ENCODE measurements at places on chromosomes 1 and 21. TPM values are rescaled to one million over a fixed set of nuclear protein-coding genes. Genes with fewer than 3 reads are reported as not detected.

- DNase-seq = no peak
- no peak overlapping the region for H3K27ac ChIP-seq
- peaks cover 20% of the 10 kb centered on the region for H3K36me3 ChIP-seq
- H3K4me3 ChIP-seq = no peak overlapping the region
Observed at GRCh38 chr1:88783145-88783544, 99.1 kb downstream of the PKN2 start.

Gene RGS5
- 3.7 TPM for total RNA-seq

- peaks cover 71% of the 10 kb centered on the region for H3K4me1 ChIP-seq
- no peaks in the 10 kb centered on the region for H3K27me3 ChIP-seq
- peak overlapping the region; percentile 98 for H3K27ac ChIP-seq
- DNase-seq = peak; percentile 30
Observed at GRCh38 chr1:154607106-154607608, 829 bp downstream of the ADAR start.

- H3K27me3 ChIP-seq = no peaks in the 10 kb centered on the region
- H3K4me1 ChIP-seq = no peaks in the 10 kb centered on the region
- H3K27ac ChIP-seq = no peak overlapping the region
Observed at GRCh38 chr1:230696218-230696617, 17.7 kb downstream of the AGT start.

GRCh38 chr1:74835051-74835450, 102.1 kb downstream of the TYW3 start:
- no peaks in the 10 kb centered on the region for H3K36me3 ChIP-seq
- no peak overlapping the region for H3K4me3 ChIP-seq
- H3K4me1 ChIP-seq = no peaks in the 10 kb centered on the region
- H3K27me3 ChIP-seq = peaks cover 2% of the 10 kb centered on the region

Gene NOS1AP
- not detected for total RNA-seq

Gene HTR6
- total RNA-seq = 0.19 TPM

Gene AIRE
- not detected for total RNA-seq

DNA sequence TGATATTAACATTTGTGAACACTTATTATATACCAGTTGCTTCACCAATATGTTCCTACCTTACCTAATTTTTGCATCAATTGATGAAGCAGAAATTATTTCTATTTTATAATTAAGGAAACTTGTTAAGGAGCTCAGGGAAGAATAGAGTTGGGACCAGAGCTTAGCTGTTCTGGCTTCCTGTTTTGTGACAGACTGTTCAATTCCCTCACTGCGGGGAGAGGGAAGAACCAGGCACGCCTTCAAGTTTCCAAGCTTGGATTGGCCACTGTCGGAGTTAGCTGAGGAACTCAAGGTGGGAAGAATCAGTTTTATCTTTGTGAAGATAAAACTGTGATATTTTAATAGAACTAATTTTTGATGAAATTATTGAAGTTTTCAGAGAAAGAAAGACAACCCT, 142.3 kb upstream of the LMO4 start:
- DNase-seq = no peak
- H3K4me3 ChIP-seq = no peak overlapping the region
- peaks cover 15% of the 10 kb centered on the region for H3K27me3 ChIP-seq
- no peaks in the 10 kb centered on the region for H3K4me1 ChIP-seq

GRCh38 chr21:37800456-37801061, 115.7 kb downstream of the KCNJ6 start:
- no peak overlapping the region for H3K4me3 ChIP-seq
- no peaks in the 10 kb centered on the region for H3K36me3 ChIP-seq
- H3K27ac ChIP-seq = no peak overlapping the region
- H3K4me1 ChIP-seq = no peaks in the 10 kb centered on the region

GRCh38 chr21:30437010-30437565, 3.0 kb upstream of the KRTAP15-1 start:
- H3K27me3 ChIP-seq = peaks cover 1% of the 10 kb centered on the region
- H3K4me3 ChIP-seq = no peak overlapping the region
- no peaks in the 10 kb centered on the region for H3K36me3 ChIP-seq
- no peak overlapping the region for H3K27ac ChIP-seq

- H3K4me3 ChIP-seq = no peak overlapping the region
- no peaks in the 10 kb centered on the region for H3K27me3 ChIP-seq
- H3K36me3 ChIP-seq = no peaks in the 10 kb centered on the region
- H3K27ac ChIP-seq = no peak overlapping the region
Observed at GRCh38 chr1:38173157-38173831, 126.7 kb upstream of the POU3F1 start.

Gene MATN1
- total RNA-seq = 0.34 TPM
